ENCODE measurements at places on chromosomes 7 and 10.

- DNase-seq, result peak; percentile 34
Observed at GRCh38 chr10:96292971-96293920, 11.0 kb upstream of the DNTT start.

DNA sequence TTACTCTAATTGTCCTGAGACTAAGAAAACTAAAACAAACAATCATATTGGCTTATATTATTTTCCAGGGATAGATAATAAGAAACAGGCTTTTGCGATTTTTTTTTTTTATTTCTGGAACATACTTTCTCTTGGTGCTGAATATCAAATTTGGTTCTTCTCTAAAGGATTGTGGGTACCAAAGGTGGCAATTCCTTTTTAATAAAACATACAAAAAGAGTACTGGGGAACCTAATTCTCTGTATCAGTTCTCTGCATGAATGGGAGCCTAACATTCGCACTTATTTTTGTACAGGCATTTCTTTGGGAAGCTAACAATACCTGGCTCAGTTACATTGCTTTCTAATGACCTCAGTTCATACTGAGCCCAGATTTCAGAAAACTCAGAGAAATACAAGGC lies 32.8 kb downstream of the LRRC18 start:
- no peak for DNase-seq

- DNase-seq, result no peak
Observed at GRCh38 chr7:2938514-2939192, 94.5 kb upstream of the GNA12 start.

GRCh38 chr10:126663880-126664279 lies 6.6 kb downstream of the C10orf90 start:
- DNase-seq, result no peak

GRCh38 chr10:80648106-80648505 lies 110.4 kb downstream of the SH2D4B start:
- DNase-seq, result no peak

- DNase-seq, result no peak
Observed at GRCh38 chr7:7704867-7705266, 13.5 kb downstream of the RPA3 start.

DNA sequence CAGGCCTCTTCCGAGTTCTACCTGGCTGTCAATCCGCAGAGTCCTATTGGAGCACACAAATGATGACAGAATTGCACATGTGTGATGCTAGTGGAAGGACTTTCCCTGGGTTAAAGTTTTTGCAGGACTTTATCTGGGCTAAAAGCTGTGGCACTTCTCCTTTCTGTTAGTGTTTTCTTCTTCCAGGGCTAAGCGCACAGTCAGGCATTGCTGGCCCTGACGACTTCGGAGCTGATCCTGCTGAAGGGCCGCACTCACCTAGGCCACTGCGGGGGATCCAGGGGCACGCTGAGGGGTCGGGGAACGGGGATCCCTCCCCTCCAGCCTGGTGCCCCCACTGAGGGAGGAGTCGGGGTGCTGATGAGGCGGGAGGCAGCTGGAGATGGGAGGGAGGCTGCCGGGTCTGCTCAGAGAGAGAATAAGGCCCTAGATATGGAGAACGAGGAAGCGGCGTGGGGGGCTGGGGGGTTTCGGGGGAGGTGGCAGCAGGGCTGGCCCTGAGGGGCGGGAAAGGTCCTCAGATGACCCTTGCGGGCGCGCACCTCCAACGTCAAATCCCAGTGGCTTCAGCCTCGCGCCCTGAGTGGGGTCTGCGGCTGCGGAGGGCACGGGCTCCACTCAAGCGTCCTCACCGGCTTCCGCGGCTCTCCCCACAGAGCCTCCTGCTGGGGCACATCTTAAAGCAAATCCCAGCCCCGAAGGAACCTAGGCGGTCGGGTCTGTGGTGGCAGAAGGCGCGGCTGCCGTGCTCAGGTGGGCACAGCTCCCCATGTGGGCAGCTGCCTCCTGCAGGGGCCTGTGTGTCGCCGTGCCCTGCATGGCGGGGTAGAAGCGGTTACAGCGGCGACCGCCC lies 30.9 kb downstream of the AGR3 start:
- no peak for DNase-seq

- no peak for DNase-seq
Observed at GRCh38 chr7:111990643-111991042, 215.6 kb downstream of the DOCK4 start.

GRCh38 chr10:62231371-62231770 lies 37.3 kb downstream of the RTKN2 start:
- DNase-seq, result no peak

GRCh38 chr7:2441430-2442058 lies 34.7 kb downstream of the GRIFIN start:
- DNase-seq, result no peak

GRCh38 chr10:88728107-88728763 lies 22.2 kb downstream of the LIPK start:
- DNase-seq, result no peak

GRCh38 chr10:114024876-114025610 lies 18.6 kb upstream of the ADRB1 start:
- DNase-seq, result no peak

GRCh38 chr7:116525298-116525912 lies 569 bp downstream of the CAV1 start:
- DNase-seq, result peak; percentile 57

- no peak for DNase-seq
Observed at GRCh38 chr10:117284716-117285494, 44.0 kb downstream of the SLC18A2 start.

DNA sequence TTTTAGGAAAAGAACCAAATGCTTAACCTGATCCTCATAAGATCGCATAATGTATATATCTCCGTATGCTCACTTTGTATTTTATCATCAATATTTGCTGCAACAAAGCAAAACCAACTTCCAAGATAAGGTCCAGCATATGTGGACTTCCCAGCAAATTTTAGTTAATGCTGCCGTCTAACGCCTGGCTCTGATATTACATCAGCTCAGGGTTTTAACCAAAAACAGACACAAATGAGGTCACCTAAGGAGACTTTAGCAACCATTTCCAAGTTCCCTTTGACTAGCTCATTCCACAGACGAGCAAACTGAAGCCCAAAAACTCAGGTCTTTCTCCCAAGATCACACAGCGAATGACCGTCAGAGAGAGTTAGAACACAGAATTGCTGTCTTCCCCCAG lies 59.4 kb upstream of the UCN3 start:
- DNase-seq, result no peak

- DNase-seq, result no peak
Observed at GRCh38 chr10:1673568-1674345, 63.6 kb downstream of the ADARB2 start.

GRCh38 chr7:24842449-24843241 lies 85.4 kb upstream of the GSDME start:
- no peak for DNase-seq

Measured in NCI-H526 treated with DMSO at 0.1 percent for 48 hours (cell line).